Bladder microvascular endothelial cell (primary cell): ENCODE measurements at places on chromosomes 5 and 9. TPM values are rescaled to one million over a fixed set of nuclear protein-coding genes. Genes with fewer than 3 reads are reported as not detected.

The SHLD3 gene
- 3.1 and 5.7 TPM in 2 replicates for total RNA-seq

The CCNI2 gene
- under 0.01 and 0.06 TPM in 2 replicates for total RNA-seq

The ACTBL2 gene
- total RNA-seq, result under 0.01 and 0.06 TPM in 2 replicates

The ZNF483 gene
- 0.81 and 2.1 TPM in 2 replicates for total RNA-seq

The FCN1 gene
- not detected in 2 replicates for total RNA-seq

The SPATA9 gene
- not detected in 2 replicates for total RNA-seq

The LRSAM1 gene
- 10.0 and 13.6 TPM in 2 replicates for total RNA-seq

The SOHLH1 gene
- not detected in 2 replicates for total RNA-seq

The ENTPD2 gene
- under 0.01 TPM in 1 of 2 replicates, not detected in the other for total RNA-seq

The GLRX gene
- 7.0 and 10.4 TPM in 2 replicates for total RNA-seq

The ORM2 gene
- total RNA-seq, result not detected in 2 replicates

The PHF24 gene
- total RNA-seq, result not detected in 2 replicates

The RIOK2 gene
- 12.6 and 37.4 TPM in 2 replicates for total RNA-seq

The ENTREP1 gene
- total RNA-seq, result 1.8 and 19.8 TPM in 2 replicates

The ABO gene
- total RNA-seq, result 0.16 TPM in 1 of 2 replicates, not detected in the other

The ENHO gene
- 0.06 and 0.16 TPM in 2 replicates for total RNA-seq

The FAM153A gene
- not detected in 2 replicates for total RNA-seq

The CDC14B gene
- 0.81 and 10.7 TPM in 2 replicates for total RNA-seq

The FOXD4L6 gene
- total RNA-seq, result 0.06 TPM in 1 of 2 replicates, not detected in the other

The DRD1 gene
- under 0.01 TPM in 1 of 2 replicates, not detected in the other for total RNA-seq

The GAS1 gene
- total RNA-seq, result 0.63 and 1.9 TPM in 2 replicates

The ACOT12 gene
- not detected in 2 replicates for total RNA-seq

The ITGA2 gene
- 30.0 and 65.6 TPM in 2 replicates for total RNA-seq

The SHISAL2B gene
- total RNA-seq, result not detected in 2 replicates

The IL9 gene
- total RNA-seq, result not detected in 2 replicates

The SLCO4C1 gene
- total RNA-seq, result not detected in 2 replicates

The KCNMB1 gene
- under 0.01 TPM in 1 of 2 replicates, not detected in the other for total RNA-seq

The FCN2 gene
- total RNA-seq, result not detected in 2 replicates

The SNCAIP gene
- total RNA-seq, result 30.0 and 75.6 TPM in 2 replicates

The LMX1B gene
- total RNA-seq, result not detected in 2 replicates

The EQTN gene
- not detected in 2 replicates for total RNA-seq

The ARID3C gene
- 0.16 TPM in 1 of 2 replicates, not detected in the other for total RNA-seq

The GABRG2 gene
- not detected in 2 replicates for total RNA-seq

The PCDHGB3 gene
- total RNA-seq, result 1.5 and 8.4 TPM in 2 replicates

The SLC34A1 gene
- total RNA-seq, result not detected in 2 replicates

The SLC46A2 gene
- total RNA-seq, result not detected in 2 replicates

The GRM6 gene
- not detected in 2 replicates for total RNA-seq

The GPR21 gene
- total RNA-seq, result 0.16 and 3.8 TPM in 2 replicates

The PPP1R26 gene
- total RNA-seq, result 11.5 and 17.8 TPM in 2 replicates

The ISL1 gene
- total RNA-seq, result under 0.01 TPM in 1 of 2 replicates, not detected in the other

The SLC22A5 gene
- 4.4 and 5.2 TPM in 2 replicates for total RNA-seq

The SCGB3A2 gene
- total RNA-seq, result not detected in 2 replicates
